ENCODE measurements at places on chromosomes 2 and 18. TPM values are rescaled to one million over a fixed set of nuclear protein-coding genes. Genes with fewer than 3 reads are reported as not detected.

The ANKRD29 gene
- 3.4 TPM for total RNA-seq

- no peak for DNase-seq
Measured at GRCh38 chr2:16824472-16824871, 158.8 kb upstream of the CYRIA start.

DNA sequence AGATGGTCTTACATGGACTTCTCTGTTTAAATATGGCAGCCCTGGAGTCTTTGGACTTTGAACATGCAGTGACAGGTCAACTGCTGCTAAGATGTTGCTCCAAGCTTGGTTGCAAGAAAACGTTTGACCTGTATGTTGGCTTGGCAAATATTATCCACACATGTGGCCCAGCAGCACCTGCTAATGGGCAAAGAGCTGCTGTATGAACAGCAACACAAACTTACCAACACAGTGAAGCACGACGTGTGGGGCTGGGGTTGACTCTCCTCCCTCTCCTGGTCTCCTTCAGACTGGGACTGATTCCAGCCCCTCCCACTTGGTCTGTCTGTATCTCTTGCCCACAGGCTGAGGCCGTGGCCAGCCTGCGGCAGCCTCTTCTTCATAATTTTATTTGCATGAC, 3.8 kb downstream of the KCNE4 start:
- peak; percentile 58 for DNase-seq

DNA sequence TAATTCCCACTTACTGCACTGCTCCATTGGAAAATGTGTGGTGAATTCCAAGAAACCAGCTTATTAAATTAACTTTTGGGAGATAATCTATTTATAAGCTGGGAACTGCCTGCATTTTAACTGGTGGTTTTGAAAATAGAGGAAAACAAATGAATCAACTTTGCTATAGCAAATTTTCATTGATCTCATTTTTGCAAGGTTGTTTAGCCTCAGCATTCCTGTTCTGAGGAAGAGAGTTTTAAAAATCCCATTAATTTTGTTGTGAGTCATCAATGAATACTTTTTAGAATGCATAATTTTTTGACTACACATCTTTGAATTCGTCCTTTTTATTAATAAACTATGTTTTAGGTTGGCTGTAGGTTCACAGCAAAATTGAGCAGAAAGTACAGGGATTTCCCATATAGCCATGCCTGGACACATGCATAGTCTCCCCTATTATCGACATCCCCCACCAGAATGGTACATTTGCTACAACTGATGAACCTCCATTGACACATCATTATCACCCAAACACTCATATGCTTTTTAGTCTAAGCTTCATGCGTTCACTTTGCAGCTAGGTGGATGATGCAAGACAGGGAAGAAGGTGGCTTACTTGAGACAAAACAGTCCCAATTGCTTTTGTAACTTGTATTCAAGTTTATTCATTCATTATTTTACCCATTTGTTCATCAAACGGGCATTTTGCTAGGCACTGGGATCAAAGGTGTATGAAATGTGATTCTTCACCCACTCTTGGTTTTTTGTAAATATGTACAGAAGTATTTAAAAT, 106.9 kb downstream of the ZNF521 start:
- DNase-seq: no peak

The PUS10 gene
- total RNA-seq: 4.6 TPM

- DNase-seq: no peak
Measured at GRCh38 chr2:86253424-86253823, 54.2 kb downstream of the MRPL35 start.

The ANO7 gene
- 0.89 TPM for total RNA-seq

DNA sequence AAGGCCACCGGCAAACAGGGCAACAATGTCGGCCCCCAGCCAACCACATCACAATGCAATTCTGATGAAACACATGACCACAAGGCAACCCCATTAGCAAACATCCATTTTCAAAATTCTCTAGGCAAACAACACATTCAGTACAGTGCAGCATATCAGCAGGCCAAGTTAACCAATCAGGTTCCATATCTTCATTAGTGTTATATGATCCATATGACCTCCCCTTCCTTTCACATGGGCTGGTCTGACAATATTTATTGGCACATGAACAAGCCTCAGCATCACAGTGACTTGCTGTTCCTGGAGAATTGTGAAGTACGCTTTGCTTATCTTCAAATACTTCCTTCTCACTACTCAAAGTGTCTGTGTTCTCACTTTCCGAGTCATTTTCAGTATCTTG, 19.8 kb downstream of the RNF103 start:
- no peak for DNase-seq

GRCh38 chr2:205878999-205879762, 196.9 kb downstream of the NRP2 start:
- DNase-seq: no peak

- DNase-seq: no peak
Measured at GRCh38 chr2:239657992-239658391, 257.2 kb upstream of the HDAC4 start.

DNA sequence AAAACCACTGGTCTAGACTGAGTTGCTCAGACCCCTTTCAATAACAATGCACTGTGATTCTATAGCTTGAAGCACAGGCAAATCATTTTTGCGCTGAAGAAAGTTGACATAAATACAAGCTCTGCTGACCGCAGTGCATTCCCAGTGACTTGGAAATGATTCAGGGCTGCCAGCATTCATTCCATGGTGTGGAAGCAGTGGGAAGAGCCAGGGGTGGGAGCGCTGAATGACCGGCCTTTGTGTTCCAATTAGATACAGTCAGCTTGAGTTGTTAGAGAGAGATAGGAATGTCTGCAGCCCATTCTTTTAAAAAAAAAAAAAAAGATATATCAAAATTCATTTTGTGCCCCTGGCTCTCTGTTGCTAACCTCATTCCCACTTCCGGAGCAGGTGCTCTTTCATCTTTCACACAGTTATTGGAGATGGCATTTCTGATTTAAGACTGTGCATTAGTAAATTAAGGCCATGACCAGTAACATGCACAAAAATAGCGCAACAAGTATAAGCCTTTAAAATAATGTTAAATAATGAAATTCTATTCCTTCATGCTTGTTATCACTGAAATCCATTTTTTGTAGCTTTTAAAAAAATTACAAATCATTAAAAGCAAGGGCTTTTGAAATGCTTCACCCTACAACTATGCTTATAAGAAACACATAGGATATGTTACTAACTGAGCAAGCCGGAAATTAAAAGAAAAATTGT, 59.4 kb upstream of the CTLA4 start:
- peak; percentile 37 for DNase-seq

GRCh38 chr2:227799202-227799601, 14.4 kb upstream of the CCL20 start:
- no peak for DNase-seq

The MAB21L4 gene
- not detected for total RNA-seq

The COLEC11 gene
- 67.8 TPM for total RNA-seq

GRCh38 chr18:34002130-34002529, 222.6 kb downstream of the NOL4 start:
- no peak for DNase-seq

GRCh38 chr2:117737846-117738245, 76.6 kb upstream of the DDX18 start:
- no peak for DNase-seq

DNA sequence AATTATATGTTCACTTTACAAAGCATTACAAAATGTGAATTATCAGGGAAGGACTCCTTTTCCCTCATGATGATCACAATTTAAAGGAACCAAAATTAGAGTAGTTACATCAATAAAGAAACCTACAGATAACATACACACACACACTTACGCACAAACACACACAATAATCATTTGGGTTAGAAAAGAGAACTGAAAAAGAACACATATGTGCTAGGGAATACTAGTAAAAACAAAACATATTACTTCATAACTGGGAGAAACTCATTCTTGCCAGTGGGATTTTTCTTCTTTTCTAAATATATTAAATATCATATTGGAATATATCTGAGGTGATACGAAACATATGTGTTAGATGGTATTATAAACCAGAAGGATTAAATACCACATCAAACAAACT, 42.3 kb downstream of the FIGN start:
- DNase-seq: no peak

DNA sequence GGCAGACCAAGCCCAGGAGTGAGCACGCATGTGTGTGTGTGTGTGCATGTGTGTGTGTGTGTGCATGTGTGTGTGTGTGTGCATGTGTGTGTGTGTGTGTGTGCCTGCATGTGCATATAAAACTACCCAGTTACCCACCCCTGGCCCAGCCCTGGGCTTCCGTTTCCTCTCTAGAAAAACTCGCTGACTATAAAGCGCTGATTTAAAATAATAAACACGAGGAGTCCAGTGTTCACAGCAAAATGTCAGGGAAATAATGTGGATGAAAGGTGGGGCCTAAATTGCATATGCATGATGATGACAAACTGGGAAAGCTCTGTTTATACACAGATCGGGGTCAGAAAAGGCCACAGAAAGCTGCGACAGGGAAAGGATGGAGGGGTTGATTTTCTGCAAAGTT, 7.5 kb downstream of the ADCY3 start:
- DNase-seq: no peak

GRCh38 chr2:183179156-183179555, 54.9 kb downstream of the NUP35 start:
- DNase-seq: no peak

The ABCG8 gene
- not detected for total RNA-seq

DNA sequence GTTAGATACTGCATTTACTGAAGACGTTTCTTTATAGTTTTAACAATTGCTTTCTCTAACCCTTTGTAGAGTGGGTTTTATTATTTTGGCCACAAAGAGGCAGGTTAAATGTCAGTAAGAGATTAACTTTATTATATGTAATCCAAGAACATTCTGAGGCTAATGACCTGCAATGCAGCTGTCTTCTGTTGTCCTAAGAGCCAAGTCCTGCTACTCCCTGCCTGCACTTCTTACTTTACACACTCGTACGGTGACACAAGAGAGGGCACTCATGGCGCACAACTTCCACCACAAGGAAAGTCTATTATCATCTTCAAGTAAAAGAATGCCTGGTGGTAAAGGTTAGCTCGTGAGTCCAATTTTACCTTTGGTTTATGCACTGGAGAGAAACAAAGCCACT, 471.0 kb upstream of the HNMT start:
- DNase-seq: no peak

DNA sequence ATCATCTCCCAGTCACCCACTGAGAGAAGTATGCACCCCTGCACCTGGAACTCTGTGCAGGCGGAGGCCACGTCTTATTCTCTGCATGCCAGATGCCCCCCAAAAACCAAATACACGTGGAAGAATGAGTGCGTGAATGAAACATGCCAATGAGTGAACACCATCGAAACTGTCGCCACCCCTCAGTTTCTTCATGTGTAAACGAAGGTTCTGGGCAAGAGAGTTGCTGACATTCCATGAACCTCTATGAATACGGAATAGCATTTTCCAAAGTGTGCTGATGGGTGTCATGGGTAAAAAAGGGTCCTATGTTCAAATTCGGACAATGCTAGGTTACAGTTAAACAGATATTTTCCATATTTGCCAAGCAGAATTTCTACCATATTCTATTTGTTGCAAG, 19.8 kb downstream of the FER1L5 start:
- DNase-seq: no peak

The REG3A gene
- total RNA-seq: 1.9 TPM

DNA sequence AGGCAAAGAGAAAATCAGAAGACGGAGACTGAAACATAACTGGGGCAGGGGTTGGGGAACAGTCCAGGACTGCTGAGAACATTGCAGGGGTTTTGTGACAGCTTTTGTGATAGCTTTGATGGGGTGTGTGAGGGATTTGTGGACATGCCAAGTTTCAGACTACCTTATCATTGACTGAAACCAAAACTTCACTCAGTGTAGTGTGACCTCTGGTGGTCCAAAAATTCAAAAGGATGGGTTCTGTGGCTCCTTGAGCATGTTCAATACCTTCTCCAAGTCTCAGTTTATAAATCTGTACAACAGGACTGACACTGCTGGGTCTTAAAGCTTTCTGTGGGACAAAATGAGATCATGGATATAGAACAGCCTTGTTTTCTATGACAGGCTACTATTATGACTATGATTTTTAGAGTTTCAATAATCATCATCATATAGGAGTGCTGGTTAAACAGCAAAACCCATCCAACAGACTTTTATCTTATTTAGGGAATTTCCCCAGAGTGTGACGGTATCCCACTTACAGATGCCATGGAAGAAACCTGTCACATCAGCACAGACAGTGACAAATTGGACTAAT, 259.2 kb upstream of the SLC14A2 start:
- no peak for DNase-seq

GRCh38 chr2:131077182-131077846, 15.9 kb downstream of the FAM168B start:
- DNase-seq: no peak

DNA sequence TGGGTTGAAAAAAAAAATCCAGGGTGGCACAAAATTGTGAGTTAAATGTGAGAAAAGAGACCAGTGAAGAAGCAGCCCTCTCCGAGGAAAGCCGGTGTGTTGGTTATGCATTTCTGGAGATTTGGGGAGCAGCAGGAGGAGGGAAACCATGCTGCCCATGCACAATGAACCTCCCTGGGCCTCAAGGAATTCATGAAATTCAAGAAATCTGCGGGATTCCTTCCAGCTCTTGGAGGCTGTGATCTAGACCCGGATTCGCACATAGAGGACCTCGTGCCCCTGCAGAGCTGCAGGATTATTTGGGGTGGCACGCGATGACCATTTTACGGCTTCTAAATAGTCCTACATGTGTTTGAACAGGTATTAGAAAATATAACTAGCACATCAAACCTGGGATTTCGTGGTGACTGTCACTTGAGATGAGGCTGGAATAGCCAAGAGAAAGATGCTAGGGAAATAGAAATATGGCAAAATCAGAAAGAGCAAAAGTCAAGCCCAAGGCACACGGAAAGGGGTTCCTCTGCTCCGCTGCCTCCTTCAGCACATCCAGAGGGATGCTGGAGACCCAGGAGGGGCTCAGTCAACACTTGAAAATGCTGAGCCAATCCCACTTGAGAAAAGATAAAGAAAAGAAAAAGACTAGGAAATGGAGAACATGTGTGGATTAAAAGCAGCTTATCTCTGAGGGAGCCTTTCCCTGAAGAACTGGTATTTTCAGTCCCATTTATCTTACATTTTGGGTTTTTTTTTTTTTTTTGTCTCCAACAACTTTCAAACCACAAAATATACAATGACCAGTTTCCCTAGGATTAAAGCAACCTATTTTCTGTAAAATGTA, 22.0 kb downstream of the KCTD1 start:
- no peak for DNase-seq

The ANKRD30BL gene
- not detected for total RNA-seq

GRCh38 chr2:127039387-127040031, 67.4 kb downstream of the BIN1 start:
- DNase-seq: peak; percentile 32

GRCh38 chr2:135762022-135762421, 20.4 kb downstream of the UBXN4 start:
- no peak for DNase-seq

The ERBB4 gene
- total RNA-seq: 38.8 TPM

- no peak for DNase-seq
Measured at GRCh38 chr18:22936515-22936914, 3.4 kb downstream of the RBBP8 start.

- DNase-seq: no peak
Measured at GRCh38 chr18:7740821-7741220, 173.7 kb downstream of the PTPRM start.

GRCh38 chr18:57767259-57768050, 35.7 kb downstream of the ATP8B1 start:
- no peak for DNase-seq
